ENCODE measurements at places on chromosomes 16 and 17. TPM values are rescaled to one million over a fixed set of nuclear protein-coding genes. Genes with fewer than 3 reads are reported as not detected.

- DNase-seq = no peak
Measured at GRCh38 chr17:67479148-67479547, 102.1 kb downstream of the PITPNC1 start.

The SLC6A2 gene
- not detected for total RNA-seq

The CTRL gene
- 8.6 TPM for total RNA-seq

The PIGQ gene
- 61.4 TPM for total RNA-seq

- DNase-seq = no peak
Measured at GRCh38 chr16:55010492-55011160, 80.0 kb downstream of the IRX5 start.

GRCh38 chr17:2336215-2336851, at the start of gene TSR1:
Gene TSR1, minus strand, starts transcription at chr17:2336457. Its CDS starts 30 bp downstream, at chr17:2336427.
- DNase-seq = peak; percentile 87

DNA sequence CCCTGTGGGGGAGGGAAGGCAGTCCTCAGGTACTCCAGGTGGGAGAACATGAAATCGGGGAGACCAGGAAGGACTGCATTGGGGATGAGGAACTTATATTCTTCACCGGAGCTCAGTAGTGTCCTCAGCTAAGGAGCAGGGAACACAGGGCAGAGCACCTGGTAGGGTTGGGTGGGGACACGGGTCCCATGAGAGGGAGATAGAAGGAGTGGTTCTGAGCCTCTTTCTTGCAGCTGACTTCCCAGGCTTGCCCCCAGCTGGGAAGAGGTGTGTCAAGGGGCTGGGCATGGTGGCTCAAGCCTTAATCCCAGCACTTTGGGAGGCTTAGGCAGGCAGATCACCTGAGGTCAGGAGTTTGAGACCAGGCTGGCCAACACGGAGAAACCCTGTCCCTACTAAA, 2.1 kb downstream of the FHOD1 start:
- DNase-seq = no peak

The TNFRSF13B gene
- not detected for total RNA-seq

The KRTAP2-2 gene
- not detected for total RNA-seq

DNA sequence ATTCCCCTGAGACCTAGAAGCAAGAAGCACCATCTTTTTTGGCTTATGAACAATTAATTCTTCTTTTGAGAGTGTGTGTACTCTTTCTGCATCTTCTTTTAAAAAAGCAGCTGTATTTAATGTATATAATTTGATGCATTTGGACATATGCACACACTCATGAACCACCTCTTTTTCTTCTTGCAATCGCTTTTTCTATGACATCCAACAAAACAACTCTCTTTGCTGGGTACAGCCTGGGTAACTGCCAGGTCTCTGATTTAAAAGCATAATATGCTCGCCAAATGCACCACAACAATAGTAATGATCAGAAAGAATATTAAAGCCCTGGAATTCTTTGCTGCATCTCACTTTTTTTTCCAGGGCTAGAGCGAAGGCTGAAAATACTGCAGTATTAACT, 97.3 kb downstream of the HAPSTR1 start:
- DNase-seq = no peak

GRCh38 chr17:67011527-67012175, 32.7 kb upstream of the CACNG1 start:
- no peak for DNase-seq

- peak; percentile 11 for DNase-seq
Measured at GRCh38 chr16:6643080-6643686, 689.5 kb upstream of the RBFOX1 start.

DNA sequence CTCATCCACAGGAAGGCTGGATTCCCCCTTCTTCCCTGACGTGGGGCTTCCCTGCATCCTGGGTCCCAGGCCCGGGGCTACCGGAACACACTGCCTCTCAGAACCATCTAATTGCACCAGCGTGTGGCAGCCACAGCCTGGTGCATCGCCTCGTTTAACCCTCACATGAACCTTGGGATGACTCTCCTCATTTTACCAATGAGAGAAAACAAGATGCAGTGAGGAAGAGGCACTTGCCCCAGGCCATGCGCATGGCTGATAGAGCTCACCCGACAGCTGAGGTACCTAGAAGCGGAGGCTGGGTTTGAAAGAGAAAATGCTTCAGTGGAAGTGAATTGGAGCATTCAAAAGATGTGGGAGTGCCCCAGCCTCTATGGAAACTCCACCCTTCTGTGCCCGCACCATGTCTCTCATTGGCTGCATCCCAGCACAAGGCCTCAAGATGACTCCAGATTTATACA, 162.3 kb downstream of the KATNIP start:
- DNase-seq = no peak

GRCh38 chr16:84828322-84828721, 8.5 kb downstream of the CRISPLD2 start:
- DNase-seq = no peak

- peak; percentile 97 for DNase-seq
Measured at GRCh38 chr17:82126556-82127314, 28.7 kb upstream of the FASN start.

GRCh38 chr16:51168755-51169154, 17.7 kb upstream of the SALL1 start:
- no peak for DNase-seq

DNA sequence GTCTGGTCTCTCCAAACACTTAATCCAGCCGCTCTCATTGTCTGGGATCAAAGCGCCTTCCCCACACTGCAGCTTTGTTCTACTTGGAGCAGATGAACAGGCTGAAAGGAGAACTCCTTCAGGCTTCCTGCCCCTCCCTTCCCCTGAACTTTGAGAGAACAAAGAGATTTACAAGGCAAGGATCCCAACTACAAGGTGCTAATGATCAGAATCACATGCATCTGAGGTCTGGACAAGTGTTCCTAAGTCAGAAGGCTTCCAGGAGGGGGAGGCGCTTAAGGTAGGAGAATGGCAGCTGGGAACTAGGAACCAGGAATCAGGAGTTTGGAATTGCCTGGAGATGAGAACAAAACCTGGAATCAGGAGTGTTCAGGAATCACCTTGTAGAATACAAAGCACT, 606.3 kb upstream of the CDH11 start:
- no peak for DNase-seq

GRCh38 chr17:28554565-28554964, 2.1 kb upstream of the UNC119 start:
- DNase-seq = no peak

DNA sequence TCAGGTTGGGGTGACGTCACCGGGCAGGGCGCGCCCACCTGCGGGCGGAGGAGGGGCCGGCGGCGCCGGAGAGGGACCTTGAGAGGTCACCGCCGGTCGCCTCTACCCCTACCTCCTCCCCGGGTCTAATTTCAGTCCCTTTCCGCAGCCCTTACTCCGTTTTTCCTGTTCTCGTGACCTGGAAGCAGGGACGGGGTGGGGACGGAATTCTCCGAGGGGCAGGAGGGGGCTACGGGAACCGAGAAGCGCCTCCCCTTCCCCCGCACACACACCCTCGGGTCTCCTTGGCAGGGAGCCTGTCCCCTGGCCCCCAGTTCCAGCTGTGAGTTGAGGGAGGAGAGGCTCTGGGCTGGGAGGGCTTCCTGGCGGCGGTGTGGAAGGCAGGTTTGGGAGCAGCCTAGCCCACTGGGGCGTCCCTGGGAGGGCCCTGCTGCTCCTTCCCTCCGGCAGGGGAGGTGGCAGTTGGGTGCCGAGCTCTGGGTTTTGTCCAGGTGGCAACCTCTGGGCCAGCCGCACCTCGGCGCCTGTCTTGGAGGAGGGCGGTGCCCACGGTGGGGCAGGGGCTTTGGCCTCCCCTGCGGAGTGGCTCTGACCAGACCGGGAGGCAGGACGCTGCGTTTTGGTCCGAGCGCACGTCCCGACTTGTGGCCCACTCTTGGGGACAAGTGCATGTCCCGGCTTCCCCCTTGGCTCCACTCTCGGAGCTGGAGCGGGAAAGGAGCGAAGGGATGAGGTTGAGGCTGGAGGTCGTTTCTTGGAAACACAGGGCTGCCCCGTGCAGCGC, 773 bp downstream of the SYNGR3 start:
- DNase-seq = no peak

- no peak for DNase-seq
Measured at GRCh38 chr17:40312893-40313667, 4.1 kb downstream of the RARA start.

The UTS2R gene
- not detected for total RNA-seq

DNA sequence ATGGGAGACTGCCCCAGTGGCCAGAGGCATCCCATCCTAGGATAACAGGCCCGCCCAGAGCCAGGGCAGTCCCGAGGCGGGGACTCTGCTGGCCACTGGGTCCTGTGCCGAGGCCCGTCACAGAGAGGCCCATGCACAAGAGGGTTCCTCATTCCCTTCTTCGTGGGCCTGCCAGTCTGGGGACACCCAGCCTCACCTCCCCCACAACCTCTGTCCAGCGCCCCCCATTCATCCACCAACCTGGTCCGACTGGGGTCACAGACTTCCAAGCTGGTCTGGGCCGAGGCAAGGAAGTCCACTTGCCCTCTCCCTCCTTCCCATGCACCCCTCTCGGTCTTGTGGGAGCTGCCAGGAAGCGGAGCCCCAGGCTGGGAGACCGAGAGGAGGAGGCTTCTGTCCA, 94.2 kb upstream of the PLCG2 start:
- DNase-seq = no peak

GRCh38 chr16:89491238-89491869, 993 bp upstream of the ANKRD11 start:
- DNase-seq = no peak

- no peak for DNase-seq
Measured at GRCh38 chr17:29195465-29196081, 15.4 kb upstream of the MYO18A start.

- no peak for DNase-seq
Measured at GRCh38 chr17:50420419-50421112, 5.5 kb upstream of the ACSF2 start.

The CNGB1 gene
- not detected for total RNA-seq

DNA sequence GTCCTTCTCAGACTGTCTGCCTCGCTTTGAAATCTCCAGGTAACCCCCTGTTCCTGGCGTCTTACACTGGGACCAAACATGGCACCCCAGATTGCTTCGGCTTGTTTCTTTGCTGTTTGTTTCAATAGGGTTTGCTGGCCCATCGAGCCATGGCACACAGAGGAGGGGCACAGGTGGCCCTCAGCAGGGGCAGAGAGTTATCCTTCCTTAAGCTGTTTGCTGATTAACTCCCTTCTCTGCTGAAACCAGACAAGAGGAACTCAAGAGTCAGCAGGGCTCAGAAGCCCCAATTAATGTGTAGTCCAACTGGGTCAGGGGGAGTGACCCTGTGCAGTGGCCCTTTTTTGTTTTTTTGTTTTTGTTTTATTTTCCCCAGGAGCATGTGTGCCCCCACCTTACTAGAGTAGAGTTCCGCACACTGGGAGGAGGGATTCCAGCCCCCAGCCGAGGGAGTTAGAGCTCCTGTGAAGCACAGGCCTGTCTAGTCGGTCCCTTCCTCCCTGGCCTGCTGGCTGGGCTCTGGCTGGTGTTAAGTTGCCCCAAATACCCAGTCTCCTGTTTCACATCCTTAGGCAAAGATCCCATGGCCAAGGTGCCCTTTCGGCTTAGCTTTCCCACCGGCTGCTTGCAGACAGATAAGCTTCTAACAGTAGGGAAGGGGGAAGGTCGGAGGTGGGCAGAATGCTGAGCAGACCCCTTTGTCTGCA, 39.3 kb downstream of the YPEL2 start:
- DNase-seq = no peak

The KDM6B gene
- total RNA-seq = 129 TPM

- DNase-seq = no peak
Measured at GRCh38 chr16:23062524-23062923, 86.7 kb downstream of the USP31 start.

DNA sequence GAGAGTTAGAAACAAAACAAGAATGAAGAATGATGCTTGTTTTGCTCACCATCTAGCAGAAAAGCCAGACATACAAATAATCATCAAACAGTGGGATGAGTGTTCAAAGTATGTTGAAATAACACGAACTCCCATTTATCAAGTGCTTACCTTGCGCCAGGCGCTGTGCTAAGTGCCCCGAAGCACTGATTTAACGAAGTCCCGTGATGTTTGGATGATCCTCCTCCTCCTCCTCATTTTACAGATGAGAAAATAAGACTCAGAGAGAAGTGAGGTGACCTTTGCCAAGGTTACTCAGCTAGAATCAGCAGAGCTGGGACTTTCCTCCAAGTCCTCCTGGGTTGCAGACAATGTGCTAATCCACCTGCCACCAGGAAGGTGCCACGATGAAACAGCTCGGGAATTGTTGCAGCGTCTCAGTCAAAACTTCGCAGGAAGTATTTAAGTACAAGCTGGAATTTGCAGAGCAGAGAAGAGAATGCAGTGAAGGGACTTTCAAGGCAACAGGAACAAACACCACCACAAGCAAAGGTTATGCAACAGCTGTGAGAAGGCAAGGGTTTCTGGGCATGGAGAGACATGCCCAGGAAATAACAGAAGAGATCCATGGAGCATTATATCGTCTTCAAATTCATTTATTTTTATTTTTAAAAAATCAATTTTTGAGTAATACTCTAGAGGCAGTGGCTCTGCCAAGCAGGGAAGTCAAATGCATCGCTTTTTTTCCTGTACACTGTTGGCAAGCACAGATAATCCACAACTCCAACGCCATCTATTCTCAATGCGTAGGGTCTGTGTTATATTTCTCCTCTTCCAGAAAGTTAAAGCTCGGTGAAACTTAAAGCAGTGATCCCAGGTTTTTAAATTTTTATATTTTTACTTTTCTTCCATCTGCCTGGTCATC, 11.1 kb downstream of the PRCD start:
- no peak for DNase-seq

The GDE1 gene
- total RNA-seq = 23.2 TPM

DNA sequence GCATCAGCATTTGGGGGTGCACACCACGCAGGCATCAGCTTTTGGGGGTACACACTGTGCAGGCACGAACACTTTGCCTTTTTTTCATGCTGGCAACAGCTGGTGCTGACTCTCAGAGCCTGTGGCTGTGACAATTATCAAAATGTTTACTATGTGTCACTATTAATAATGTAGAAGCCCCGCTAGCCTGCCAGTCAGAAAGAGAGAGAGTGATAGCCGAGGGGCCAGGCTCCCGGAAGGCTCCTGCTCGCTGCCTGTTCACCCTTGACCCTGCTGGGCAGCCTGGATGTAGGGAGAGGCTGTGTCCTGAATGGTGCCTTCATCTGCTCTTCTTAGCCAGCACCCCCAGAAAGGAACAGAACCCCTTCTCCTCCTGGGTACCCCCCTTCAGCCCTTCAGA, 61.9 kb downstream of the SDK2 start:
- no peak for DNase-seq

GRCh38 chr16:11515540-11516430, 70.9 kb downstream of the LITAF start:
- DNase-seq = no peak

The CES5A gene
- total RNA-seq = not detected

GRCh38 chr17:29972277-29972676, 30.8 kb downstream of the EFCAB5 start:
- no peak for DNase-seq

GRCh38 chr17:81710514-81711308, 1.4 kb upstream of the SLC25A10 start:
- no peak for DNase-seq

The CTDNEP1 gene
- 157 TPM for total RNA-seq

DNA sequence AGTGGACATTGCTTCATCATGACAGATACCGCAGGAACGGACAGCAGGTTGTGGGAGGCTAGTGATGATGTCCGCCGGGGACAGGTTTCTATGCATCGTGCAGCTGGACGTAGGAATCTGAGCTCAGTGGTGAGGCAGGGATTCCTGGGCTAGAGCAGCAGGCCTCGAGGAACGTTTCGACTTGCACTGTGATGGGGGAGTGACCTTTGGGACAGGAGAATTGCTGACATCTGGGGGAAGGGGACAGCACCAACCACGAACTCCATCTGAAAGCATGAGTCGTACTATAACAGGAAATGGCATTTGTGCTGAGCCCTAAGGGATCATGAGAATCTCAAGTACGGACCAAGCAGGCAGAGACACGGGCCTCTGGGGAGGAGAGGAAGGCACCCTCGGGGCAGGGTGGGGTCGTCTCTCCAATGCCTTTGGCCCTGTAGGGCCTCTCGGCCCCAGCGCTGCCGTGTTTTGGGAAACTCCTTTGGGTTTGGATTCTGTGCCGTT, 65.8 kb upstream of the ENDOV start:
- DNase-seq = no peak

Data from CD4-positive, alpha-beta memory T cell (primary cell).